Fibroblast of skin of left quadriceps (primary cell): ENCODE measurements at places on chromosomes 4 and X.

GRCh38 chrX:118530219-118530911 is 34.8 kb downstream of the DOCK11 start:
- DNase-seq, result no peak

DNA sequence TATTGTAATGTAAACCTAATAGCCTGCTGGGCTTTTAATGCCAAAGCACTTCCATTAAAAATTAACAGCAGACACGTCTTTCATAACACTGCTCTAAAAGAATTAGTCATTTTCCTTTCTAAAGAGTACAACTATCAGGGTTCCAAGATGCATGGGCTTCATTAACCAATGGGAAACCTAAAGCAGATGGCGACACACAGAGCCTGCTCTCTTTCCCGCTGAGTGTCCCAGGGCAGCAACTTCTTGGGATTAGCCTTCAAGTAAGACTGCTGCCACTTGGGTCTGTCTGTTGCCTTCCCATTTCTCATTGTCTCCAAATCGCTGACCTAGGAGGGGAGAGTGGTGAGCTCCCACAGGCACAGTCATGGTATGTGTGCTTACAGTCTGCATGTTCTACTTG is 14.0 kb upstream of the PHKA2 start:
- peak; percentile 14 for DNase-seq

DNA sequence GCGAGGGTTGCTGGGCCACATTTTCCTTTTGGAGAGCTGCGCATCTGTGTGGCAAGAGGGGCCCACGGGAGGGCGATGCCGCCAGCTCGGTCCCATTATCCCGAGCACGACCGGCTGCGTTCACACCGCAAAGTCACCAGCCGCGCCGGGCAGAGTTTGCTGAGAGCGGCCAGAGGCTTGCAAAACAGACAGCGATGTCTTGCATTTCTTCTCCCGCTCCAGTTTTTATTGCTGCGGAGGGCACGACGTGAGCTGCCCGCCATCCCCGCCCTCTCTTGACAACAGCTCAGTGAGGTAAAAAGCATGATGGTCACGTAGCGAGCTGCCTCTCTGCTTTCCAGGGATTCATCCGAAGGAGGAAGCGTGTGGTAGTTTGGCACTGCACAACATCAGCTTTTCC is 102.1 kb upstream of the TENM3 start:
- no peak for DNase-seq

- DNase-seq, result peak; percentile 20
These were observed 16.7 kb downstream of the BLOC1S4 start for GRCh38 chr4:6732441-6733357.

- no peak for DNase-seq
These were observed 648 bp downstream of the SYNPO2 start for GRCh38 chr4:118889312-118889691.

DNA sequence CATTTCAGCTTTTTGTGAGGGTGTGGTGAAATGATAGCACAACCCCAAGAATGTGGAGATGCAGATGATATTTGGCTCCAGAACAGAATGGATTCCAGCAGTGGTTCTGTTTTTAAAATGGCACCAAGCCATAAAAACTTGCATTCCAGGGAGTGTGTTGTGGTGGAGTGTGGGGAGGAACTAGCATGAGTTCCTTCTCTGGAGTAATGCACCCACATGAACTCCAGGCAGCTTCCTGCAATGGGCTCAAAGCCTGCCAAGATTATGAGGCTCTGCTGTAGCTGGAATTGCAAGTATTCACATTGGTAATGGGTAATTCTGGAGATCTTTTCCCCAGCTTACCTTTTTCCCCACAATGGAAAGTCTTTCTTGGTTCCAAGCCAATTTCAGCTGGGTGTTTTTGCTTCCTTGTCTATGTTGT is 161.4 kb downstream of the RAB28 start:
- peak; percentile 64 for DNase-seq

GRCh38 chr4:92451782-92452181 is 148.0 kb downstream of the GRID2 start:
- DNase-seq, result no peak

DNA sequence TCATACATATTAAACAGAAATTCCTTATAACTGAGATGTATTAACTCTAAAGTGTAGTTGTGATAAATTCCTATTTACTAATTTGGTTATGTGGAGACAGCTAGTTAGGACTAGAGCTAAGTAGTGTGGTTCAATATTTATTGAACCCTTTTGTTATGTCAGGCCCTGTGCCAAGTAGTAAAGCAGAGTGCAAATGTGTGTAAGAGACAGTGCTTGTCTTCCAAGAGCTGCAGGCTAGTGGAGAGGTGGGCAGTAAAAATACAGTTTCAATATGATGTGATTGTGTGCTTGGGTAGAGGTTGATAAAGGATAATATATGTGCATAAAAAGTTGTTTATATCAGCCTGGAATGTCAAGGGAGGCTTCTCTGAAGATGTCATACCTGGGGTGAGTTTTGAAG is 80.0 kb downstream of the TBC1D19 start:
- DNase-seq, result no peak

GRCh38 chrX:118062817-118063615 is 53.6 kb downstream of the KLHL13 start:
- no peak for DNase-seq

DNA sequence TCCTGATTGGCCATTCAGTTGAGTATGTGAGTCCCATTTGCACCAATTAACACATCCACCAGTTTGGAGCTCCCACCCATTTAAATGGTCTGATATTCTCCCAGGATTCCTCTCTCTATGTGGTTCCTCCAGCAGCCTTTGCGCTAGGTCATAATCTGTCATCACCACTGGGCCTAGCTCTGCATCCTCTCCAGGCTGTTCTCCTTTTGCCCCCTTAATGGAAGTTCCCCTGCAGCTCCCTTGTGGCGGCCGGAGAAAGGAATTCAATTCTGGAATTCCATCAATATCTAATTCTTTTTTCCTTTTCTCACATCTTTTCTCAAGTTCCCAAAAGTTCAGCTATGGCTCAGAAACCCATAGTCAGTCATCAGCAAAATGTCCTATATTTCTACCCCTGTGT is 2184.4 kb upstream of the AGA start:
- DNase-seq, result no peak

DNA sequence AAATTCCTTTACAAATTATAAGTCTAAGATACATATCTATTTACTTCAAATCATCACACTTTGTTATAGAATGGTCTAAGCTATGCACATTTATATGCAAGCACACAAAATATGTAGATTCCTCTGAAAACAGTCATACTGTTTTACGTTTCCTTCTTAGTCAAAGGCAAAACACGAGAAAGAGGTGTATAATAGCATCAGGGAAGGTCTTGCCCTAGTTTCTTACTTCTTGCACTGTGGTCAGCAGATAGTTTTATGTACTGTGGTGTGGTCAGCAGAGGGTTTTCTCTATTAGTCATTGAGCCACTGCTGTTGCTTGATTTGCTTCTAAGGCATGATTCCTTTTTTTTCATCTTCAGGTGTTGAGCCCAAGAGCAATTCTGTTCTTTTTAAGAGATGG is 117.7 kb downstream of the ADAM29 start:
- peak; percentile 6 for DNase-seq

GRCh38 chr4:176001151-176002006 is 64.3 kb upstream of the WDR17 start:
- no peak for DNase-seq

GRCh38 chr4:39021631-39022030 is 10.6 kb downstream of the TMEM156 start:
- no peak for DNase-seq

DNA sequence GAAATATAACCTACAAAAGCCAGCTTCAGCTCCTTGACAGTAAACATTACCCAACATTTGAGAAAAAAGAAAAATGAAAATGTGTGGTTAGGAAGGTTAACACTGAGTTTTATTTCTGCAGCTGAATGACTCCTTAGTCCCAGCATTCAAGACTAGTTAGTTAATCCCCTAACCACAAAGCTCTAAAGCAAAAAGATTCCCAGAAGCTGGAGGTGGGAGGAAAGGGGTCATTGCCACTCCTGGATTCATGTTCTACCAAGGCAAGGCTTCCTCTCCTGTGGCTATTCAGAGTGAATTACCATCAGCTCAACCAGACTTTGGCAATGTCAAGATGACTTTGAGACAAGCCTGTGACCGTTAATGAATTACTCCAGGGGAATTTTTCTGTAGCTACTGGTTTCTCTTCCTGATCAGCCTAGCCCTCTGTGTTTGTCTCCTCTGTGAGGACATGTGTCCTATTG is 63.6 kb downstream of the HADH start:
- DNase-seq, result no peak

DNA sequence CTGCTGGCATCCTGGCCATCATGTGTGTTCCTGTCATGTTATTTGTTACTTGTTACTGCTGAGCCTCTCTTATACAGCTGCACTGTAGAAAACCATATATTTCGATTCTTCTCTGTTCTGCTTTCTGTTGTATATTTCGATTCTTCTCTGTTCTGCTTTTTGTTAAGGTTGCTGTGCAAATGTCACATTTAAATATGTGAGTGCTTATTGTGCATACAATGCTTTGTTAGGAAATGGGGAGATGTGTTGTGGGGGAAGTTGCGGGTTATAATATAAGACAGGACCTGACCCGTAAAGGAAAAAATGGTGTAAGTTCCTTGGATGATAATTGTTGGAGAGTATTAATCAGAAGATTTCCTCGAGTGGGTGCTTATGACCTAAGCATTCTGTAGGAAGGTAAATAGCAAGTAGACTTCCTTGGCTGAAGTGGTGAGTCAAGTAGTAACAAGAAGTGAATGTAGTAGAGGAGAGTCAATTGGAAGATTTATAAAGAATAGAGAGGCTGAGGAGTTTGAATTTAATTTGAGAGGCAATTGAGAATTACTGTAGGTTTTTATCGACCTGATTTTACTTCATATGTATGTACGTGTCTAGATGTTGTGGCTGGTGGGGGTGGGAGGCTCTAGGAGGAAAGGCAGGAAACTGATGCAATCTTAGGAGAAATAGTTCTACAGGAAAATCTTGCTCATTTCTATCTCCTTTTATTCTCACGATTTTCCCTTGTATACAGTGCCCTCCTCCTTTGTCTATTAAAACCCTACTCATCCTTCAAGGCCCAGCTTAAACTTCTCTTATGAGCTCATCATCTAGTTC is 8.5 kb downstream of the OGT start:
- peak; percentile 61 for DNase-seq

DNA sequence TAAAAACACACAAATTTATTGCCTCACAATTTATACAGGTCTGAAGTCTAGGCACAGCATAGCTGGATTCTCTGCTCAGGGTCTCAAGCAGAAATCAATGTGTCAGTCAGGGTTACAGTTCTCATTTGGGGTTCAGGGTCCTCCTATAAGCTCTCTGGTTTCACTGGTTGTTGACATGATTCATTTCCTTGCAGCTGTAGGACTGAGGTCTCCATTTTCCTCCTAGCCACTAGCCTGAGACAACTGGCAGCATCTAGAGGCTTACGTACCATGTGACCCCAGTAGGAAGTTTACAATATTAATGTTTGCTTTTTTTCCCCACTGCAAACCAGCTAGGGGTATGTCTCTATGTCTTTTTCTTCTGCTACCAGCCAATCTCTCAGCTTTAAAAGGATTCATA is 102.5 kb downstream of the CPEB2 start:
- no peak for DNase-seq

DNA sequence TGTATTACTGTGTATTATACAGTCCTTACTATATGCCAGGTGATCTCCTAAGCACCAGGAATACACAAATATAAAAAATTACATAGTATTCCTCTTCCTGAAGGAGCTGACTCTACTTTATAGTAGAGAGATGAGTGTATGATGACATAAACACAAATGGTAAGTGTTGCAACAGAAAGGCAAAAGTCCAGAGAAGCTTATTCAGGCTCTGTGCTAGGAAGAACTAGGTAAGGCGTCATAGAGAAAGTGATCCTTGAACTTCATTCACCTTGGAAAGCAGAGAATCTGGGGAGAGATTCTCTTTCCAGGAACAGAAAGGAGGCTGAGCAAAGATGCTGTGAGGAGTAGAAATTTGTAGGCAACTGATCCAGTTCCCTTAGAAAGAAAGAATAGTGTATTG is 115.0 kb upstream of the KCNIP4 start:
- DNase-seq, result no peak

DNA sequence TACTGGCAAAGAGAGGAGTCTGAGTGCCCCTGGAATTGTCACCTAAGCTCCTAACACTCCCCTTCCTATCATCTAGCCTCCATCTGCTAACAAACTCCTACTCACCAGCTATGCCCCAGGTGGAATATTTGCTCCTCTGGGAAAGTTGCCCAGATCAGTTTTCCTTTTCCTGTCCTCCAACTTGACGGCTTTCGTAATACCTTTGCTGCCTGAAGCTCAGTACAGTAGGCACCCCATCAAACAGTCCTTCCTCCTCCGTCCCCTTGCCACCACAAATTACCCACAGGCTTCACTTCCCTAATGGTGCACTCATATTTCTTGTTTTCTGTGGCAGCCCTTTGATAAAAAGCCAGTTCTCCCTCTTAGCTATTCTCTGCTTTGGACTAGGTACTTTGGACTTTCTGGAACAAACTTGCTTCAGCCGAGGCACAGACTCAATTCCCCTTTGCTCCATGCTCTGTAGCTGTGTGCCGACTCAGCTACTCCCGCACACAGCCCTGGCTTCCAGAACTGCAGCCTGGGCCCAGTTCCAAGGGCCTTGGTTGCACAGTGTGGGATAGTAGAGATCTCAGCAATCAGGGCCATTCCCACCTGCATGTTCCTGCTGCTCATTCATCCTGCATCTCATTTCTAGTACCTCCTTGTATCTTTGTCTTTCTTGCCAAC is 605.1 kb downstream of the BCOR start:
- no peak for DNase-seq

DNA sequence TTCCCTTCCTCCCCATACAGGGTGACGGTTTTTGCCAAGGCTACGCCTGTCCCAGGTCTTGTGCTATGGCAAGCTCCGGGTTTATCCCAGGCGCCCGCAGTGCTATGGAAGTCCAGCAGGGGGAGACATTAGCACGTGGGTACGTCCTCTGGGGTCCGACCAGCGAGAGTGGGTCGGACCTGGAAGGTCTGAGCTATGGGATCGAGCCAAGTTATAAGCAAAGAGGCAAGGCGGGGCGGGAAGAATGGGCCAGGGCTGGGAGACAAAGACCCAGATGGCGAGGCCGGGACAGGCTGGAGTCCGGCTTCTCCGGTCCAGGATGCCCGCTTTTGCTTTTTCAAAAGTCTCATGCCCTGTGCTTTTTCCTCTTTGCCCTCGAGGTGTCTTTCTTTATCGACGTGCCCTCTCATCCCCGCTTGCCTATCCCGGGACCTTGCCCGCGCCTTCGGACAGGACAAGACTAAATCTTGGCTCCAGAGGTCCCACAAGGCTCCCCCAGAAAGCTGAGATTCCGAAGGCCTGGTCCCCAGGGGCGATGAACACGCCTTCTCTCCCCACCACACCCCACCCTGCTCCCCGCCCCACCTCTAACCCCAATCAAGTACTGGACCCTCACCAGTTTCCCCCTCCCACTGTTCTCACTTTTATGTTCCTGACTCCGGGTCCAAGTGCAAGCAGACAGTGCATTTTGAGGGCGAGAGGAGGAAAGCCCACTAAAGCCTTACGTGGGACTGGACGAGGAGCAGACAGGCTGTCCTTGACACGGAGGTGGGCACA is 785 bp upstream of the EFNB1 start:
- DNase-seq, result peak; percentile 52

DNA sequence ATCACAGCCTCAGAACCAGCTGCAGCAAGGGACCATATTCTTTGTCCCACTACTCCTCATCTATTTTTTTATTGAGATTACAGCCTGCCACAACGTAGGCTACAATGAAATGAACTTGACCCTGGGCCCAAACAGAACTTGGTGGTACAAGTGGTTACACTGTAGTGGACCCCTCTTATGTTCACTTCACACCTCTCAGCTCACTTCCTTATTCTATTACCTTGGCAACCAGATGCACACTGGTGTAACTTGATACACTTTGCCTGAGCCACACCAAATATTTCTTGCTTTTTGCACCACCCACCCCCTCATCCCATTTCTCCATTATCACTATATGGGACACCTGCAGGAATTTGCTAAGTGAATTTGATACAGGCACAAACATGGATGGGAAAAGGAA is 105.8 kb downstream of the CXCL13 start:
- DNase-seq, result no peak
